GM12865 (cell line): ENCODE measurements at places on chromosomes 11 and 22.

- no peak for DNase-seq
These were observed 49.3 kb downstream of the CABIN1 start for GRCh38 chr22:24060375-24060788.

GRCh38 chr11:33171251-33171650 lies 10.0 kb upstream of the CSTF3 start:
- DNase-seq, result no peak

- DNase-seq, result no peak
These were observed 618.7 kb upstream of the CADM1 start for GRCh38 chr11:116122697-116123472.

DNA sequence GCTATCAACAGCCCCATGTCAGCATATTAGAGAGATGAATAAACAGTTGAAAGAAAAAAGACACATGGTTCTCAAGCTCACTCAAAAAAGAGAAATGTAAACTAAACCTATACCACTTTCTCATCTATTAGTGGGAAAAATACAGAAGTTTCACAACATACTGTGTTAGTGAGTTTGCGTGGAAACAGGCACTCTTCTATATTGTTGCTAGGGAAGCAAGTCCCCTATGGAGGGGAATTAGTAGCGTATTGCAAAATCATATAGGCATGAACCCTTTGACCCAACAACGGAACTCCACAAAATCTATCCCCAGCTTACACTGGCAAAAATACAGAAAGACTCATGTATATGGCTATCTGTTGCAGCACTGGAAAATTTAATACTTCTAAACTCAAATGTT lies 14.2 kb upstream of the RFPL2 start:
- no peak for DNase-seq

DNA sequence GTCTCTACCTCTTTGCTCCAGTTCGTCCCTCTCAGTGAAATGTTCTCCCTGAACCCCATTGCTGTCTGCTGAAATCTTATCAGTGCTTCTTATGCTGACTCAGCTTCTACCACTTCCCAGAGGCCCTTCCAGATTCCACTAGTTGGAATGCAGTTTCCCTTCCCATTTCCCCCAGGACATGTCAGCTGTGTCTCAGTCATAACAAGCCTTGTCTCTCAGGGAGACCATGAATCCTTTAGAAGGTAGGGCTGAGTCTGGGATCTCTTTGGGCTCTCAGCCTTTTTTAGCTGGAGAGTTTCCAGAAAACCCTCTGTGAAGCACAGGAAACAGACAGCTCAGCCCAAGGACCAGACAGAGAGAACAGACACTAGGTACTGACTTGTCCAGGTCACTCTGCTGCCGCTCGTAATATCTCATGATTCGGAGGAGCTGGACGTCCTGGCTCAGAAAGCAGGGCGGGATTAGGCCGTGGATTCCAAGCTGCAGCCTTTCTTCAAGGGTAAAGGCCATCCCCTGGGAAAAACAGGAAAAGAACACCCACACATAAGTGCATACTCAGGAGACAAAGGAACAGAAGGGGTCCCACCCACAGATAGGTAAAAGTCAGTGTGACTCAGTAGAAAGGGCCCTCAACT lies 113.0 kb downstream of the ME3 start:
- DNase-seq, result no peak

- no peak for DNase-seq
These were observed 44.6 kb downstream of the RDX start for GRCh38 chr11:110251836-110252235.

DNA sequence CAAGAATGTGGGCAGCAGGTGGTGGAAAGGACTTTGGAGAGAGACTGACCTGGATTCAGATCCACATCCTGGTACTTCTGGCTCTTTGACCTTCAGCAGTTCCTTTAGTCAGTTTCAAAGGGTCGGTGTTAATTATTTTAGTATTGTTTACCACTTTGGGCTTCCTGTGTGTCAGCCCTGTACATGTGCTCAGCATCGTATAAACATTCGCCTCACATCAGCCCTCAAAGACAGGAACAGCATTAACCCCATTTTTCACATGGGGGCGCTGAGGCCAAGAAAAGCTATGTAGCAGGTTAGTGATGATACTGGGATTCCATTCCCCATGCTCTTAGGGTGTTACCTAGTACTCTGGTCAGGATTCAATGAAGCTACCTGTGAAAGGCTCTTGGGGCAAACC lies 72.1 kb upstream of the YWHAH start:
- peak; percentile 23 for DNase-seq

DNA sequence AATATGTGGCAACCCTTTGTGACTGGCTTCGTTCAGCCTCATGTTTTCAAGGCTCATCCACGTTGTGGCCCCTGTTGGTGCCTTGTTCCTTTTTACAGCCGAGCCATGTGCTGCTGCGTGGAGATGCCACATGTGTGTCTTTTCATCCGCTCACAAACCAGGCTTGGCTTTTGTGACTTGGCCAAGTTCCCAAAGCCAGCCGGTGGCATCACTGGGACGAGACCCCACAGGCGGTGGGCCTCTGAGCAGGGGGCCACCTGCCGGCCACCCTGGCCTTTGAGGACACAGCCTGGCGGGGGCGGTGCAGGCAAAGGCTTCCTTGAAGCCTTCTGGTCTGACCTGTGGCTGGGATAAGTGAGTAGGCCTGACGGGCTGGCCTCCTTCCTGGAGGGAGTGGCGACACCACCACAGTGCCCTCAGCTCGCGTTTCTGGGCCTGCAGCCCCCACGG lies 10.5 kb downstream of the GRK2 start:
- peak; percentile 80 for DNase-seq
